Left lung (tissue), 14 donors: ENCODE measurements at places on chromosomes 7 and 10. TPM values are rescaled to one million over a fixed set of nuclear protein-coding genes. Genes with fewer than 3 reads are reported as not detected.
A peak's percentile ranks its signal among the peaks of the same experiment; 100 is the strongest.

DNA sequence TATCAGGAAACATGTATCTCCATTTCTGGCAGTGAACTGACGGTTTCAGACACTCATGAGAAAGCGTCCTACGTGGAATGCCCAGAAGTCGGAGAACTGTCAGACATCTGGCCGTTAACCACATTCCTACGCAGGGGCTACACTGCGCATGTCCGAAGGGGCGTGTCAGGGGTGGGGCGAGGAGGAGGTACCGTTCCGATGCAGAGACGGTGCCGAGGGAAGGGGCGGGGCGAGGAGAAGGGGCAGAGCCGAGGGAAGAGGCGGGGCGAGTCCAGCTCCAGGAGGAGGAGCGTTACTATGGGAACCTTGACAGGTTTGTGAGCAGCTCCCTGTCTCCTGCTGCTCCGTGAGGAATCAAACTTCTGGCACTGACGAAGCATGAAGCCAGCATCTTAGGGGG, 366.9 kb upstream of the NUPR2 start:
- no peak for DNase-seq

GRCh38 chr7:82633592-82633991, 190.0 kb upstream of the CACNA2D1 start:
- DNase-seq: no peak

- DNase-seq: no peak
These were observed 90.5 kb upstream of the SDK1 start for GRCh38 chr7:3210531-3210930.

DNA sequence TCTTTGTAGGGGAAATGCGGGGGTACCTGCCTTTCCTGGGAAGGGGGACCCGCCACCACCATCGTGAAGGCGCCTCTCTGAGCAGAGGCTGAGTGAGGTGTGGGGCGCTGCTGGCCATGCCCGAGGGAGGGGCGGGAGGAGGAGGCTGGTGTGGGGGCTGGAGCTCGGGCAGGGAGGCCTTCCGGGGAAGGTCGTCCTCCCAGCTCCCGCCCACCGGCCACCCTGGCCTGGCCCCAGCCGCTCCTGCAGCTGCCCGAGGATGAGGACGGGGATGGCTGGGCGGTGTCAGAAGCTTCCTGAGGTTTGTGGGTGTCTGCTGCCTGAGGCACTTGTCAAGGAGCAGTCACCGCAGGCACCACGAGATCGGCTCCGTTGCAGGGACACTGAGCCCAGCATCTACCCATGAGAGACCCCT, 11.4 kb downstream of the PWWP2B start:
- peak; percentile 86 for DNase-seq

GRCh38 chr7:74417419-74417971, 36.2 kb upstream of the GTF2IRD1 start:
- peak; percentile 77 for DNase-seq

The HMX3 gene
- not detected for total RNA-seq

The FBXL13 gene
- total RNA-seq: 2.8 TPM

The LOXL4 gene
- 2.5 TPM for total RNA-seq
